ENCODE measurements at places on chromosomes 11 and 22. TPM values are rescaled to one million over a fixed set of nuclear protein-coding genes. Genes with fewer than 3 reads are reported as not detected.

DNA sequence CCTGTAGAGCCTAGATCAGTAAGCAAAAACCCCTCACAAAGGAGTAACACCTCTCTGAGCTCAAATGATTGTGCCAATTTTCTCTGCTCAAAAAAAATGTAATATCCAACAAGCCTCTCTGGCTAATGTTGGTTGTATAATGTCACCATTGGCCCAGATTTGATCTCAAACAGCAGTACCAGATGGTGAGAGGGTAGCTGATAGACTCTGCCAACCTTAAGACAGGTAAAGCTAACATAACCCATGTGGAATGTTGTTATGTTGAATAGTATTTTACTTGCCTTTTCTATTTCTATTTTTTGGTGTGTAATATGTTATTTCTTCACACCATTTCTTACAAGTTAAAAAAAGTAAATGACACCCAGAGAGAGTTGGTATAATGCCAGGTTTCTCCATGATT lies 166.7 kb upstream of the GUCY1A2 start:
- DNase-seq: no peak

- DNase-seq: no peak
These were observed 537.1 kb upstream of the LRRC4C start for GRCh38 chr11:41996533-41996932.

DNA sequence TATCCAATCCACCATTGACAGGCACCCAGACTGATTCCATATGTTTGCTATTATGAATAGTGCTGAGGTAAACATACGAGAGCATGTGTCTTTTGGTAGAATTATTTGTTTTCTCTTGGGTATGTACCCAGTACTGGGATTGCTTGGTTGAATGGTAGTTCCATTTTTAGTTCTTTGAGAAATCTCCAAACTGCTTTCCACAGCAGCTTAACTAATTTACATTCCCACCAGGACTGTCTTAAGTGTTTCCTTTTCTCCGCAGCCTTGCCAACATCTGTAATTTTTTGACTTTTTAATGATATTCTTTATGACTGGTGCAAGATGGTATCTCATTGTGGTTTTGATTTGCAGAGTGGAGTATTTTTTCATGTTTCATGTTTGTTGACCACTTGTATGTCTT lies 8.3 kb downstream of the FDX1 start:
- no peak for DNase-seq

Gene GRAP2
- total RNA-seq: 0.68 TPM

Gene SLCO2B1
- total RNA-seq: 19.4 TPM

Gene RIMBP3C
- total RNA-seq: not detected
